ENCODE measurements at places on chromosomes 11 and 22.

GRCh38 chr11:14513800-14514199, 6.4 kb downstream of the PSMA1 start:
- DNase-seq, result no peak

DNA sequence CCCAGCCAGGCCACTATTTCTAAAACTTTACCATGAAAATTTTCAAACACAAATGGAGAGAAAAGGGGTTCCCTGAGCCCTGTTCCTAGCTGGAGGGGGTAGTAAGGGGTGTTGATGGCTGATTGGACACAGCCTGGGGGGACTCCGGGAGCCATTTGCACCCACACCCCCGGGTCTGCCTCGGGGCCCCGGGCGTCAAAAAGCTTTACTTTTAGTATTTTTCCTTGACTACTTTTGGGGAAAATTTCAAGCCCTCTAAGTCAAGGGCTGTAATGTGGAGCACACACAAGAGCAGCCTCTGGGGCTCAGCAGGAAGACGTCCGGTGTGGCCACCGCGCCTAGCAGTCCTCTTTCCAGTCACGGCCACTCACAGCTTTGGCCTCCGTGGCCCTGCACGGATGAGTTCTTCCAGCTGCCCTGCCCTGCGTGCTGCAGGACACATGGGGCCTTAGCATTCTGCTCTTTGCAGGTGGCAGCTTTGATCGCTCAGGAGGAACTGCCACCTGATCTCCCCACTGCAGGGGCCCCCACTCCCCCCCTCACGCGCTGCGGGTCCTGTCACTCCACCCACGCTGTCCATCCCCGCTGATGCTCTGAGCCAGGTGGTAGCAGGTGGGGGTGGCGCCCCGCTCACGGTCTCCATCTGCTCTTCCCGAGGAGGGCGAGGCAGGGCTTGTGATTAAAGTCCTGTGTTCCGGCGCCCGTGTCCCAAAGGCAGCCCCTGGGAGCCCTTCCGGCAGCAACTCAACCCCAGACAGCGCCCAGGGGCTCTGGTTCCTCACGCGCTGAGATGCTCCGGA, 14.4 kb downstream of the RNH1 start:
- DNase-seq, result no peak

DNA sequence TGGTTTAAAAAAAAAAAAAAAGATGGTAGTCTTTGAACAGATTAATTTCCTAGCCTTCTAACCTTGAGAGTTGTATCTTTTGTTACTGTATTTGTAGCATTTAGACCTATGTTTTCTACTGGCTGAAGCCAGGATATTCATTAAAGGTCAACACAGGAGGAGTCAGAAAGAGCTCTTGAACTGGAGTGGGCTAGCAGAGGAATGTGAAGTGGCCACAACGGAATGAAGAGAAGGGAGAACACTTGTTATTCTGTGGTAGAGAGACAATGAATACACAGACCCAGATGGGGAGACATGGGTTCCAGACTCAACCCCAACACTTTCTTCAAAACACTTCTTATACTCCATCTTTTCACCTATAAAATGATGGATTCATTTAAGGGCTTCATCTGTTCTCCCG, 88.1 kb downstream of the RELT start:
- no peak for DNase-seq

DNA sequence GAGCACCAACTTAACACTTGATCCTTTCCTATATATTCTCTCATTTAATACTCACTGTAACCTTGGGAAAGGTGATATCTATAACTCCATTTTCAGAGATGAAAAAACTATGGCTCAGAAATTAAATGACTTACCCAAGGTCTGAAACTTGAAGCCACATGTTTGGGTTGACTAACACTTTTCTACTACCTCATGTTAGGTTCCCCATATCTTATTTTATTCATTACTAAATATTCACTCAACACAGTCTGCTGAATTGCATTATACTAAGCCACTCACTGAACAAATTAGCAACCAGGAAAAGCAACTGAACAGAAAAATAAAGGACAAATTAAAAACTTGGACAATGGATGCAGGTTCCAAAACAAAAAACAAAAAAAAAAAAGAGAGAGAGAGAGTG, 59.9 kb downstream of the FAM168A start:
- DNase-seq, result no peak

- no peak for DNase-seq
Observed at GRCh38 chr11:44889266-44889665, 61.4 kb downstream of the TP53I11 start.
